ENCODE measurements at places on chromosomes 6 and 20.

DNA sequence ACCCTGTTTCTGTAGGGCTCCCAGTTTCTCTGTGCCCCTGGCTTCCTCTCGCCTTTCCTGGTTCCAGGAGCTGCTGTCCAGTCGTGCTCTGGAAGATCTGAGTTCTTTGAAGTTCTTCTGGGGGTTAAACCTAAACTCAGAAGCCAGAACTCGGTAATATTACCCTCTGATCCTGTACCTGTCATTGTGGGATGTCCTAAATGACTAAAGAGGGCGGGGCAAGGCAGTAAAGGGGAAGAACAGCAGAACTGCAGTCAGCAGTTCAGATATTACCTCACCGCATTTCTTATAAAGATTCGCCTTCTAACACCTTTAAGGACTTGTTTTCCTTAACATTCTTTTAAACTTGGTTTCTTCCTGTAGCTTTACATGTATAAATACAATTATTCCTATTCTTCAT is 63.9 kb downstream of the FAM120B start:
- DNase-seq: no peak

- no peak for DNase-seq
These were observed 97.5 kb downstream of the FAM120B start for GRCh38 chr6:170404036-170404435.

DNA sequence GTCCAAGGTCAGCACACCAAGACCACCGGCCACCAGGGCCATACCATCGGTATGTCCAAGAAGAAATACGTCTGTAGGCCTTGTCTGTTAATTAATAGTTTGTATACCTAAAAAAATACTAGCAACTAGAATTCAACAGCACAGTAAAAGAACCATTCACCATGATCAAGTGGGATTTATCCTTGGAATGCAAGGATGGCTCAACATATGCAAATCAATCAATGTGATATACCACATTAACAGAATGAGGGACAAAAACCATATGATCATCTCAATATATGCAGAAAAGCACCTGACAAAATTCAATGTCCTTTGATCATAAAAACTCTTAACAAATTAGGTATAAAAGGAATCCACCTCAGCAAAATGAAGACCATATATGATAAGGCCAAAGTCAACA is 24.4 kb downstream of the RPP40 start:
- DNase-seq: no peak

GRCh38 chr20:42855896-42856295 is 333.8 kb downstream of the PTPRT start:
- no peak for DNase-seq

- peak; percentile 53 for DNase-seq
These were observed 864 bp upstream of the BCLAF1 start for GRCh38 chr6:136290410-136291010.

GRCh38 chr20:32052778-32053362 is 828 bp downstream of the HCK start:
- no peak for DNase-seq

DNA sequence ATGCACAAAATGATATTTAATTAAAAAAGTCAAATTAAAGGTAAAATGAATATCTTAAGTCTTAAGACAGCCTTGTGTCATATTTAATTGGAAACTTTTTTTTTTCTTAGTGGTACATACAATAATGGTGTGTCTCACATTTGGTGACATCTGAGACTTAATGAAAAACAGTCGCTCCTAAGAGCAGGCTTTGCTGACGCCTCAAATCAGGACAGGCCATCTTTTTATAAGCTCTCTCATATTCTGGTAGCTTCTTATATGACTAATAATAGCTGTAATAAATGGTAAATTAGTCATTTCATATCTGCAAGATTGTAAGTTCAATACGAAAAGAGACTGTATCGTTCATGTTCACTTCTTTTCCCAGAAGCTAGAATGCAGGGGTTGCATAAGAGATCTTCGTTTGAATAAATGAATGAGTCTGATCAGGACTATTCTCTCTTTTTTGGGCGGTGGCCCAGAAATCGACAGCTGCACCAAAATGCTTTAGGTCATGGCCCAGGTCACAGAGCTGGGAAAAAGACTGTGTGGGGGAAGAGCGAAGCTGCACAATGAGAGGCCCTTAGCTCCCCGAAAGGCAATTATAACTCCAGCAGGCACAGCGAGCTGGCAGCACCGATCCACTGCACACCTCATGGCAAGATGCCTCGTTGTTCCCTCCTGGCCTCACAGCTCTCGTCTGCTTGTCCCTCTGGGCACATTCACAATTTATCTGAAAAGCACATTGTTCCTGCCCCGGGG is 69.4 kb downstream of the NRN1 start:
- no peak for DNase-seq

DNA sequence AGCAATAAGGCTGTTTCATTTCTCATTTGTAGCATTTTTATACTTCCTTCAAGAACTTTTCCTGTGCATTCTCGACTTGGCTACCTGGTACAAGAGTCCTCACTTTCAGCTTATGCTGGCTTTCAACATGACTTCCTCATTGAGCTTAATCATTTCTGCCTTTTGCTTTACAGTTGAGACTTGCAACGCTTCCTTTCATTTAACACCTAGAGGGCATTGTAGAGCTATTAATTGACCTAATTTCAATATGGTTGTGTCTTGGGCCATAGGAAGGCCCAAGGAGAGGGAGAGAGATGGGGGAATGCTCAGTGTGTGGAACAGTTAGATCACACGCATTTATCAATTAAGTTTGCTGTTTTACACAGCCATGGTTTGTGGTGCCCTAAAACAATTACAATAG is 37.2 kb downstream of the SLC22A2 start:
- DNase-seq: no peak

DNA sequence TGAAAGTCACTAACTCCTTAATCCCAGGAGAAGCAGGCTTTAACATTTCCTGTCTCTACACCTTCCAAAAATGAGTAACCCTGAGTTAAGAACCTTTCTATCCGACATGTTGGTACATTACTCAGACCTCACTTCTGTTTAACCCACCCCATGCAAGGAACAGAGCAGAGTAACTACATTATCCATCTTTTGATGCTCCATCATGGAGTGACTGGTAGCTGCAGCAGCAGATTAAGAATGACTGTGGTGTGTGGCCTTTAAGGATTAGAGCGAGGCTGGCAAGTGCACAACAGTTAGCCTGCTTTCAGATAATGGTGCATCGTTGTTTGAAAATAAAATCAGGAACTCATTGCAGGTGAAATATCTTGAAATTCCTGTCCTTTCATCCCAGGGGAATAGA is 2.0 kb downstream of the TRAF3IP2 start:
- no peak for DNase-seq

DNA sequence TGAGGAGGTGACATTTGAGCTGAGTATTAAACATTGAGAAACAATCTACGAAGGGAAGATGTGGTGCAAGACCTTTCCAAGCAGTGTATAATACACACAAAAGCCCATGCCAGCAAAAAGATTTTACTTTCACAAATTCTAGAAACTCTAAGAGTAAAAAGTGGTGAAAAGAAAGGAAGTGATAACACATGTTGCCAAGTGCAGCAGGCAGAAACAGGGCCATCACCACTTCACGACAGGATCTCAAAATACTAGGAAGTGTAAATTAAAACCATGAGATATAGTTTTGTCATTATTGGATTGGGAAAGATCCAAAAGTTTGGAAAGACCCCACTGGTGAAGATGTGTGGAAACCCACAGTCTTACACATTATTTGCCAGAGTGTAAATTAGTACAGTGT is 1.7 kb upstream of the ENTPD6 start:
- DNase-seq: no peak

GRCh38 chr6:35581633-35582032 is 68.9 kb upstream of the TULP1 start:
- DNase-seq: no peak

DNA sequence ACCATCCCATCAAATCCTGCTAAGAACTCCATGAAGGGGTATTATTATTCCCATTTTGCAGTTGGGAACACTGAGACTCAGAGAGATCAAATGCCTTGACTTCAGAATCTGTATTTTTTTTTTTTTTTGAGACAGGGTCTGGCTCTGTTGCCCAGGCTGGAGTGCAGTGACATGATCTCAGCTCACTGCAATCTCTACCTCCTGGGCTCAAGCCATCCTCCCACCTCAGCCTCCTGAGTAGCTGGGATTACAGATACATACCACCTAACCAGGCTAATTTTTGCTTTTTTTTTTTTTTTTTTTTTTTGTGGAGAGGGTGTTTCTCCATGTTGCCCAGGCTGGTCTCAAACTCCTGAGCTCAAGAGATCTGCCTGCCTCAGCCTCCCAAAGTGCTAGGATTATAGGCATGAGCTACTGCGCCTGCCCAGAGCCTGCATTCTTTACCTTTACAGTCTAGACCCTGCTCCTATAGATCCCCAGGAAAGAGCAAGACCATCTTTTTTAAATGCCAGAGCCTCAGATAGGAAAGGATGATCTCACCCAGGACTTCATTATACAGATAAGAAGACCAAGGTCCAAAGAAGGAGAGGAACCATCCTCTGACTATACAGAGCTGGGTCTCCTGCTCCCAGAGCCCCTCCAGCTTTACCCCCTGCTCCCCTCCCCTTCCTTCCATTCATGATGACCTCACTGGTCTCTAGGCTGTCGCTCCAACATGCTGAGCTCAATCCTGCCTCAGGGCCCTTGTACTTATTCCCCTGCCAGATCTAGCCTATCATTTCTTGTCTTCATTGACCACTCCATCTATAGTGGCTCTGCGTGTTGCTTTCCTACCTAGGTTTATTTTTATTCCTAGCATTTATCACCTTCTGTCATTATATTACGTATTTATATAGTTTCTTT is 138.6 kb downstream of the CEBPB start:
- no peak for DNase-seq

GRCh38 chr6:147825848-147826247 is 317.4 kb downstream of the SAMD5 start:
- DNase-seq: no peak

GRCh38 chr6:123515715-123516114 is 121.0 kb downstream of the TRDN start:
- DNase-seq: no peak

- no peak for DNase-seq
These were observed 20.3 kb downstream of the CST4 start for GRCh38 chr20:23668477-23668951.

GRCh38 chr20:37567331-37567665 is 39.6 kb upstream of the BLCAP start:
- no peak for DNase-seq

GRCh38 chr6:169800668-169801395 is 49.4 kb downstream of the ERMARD start:
- DNase-seq: no peak

DNA sequence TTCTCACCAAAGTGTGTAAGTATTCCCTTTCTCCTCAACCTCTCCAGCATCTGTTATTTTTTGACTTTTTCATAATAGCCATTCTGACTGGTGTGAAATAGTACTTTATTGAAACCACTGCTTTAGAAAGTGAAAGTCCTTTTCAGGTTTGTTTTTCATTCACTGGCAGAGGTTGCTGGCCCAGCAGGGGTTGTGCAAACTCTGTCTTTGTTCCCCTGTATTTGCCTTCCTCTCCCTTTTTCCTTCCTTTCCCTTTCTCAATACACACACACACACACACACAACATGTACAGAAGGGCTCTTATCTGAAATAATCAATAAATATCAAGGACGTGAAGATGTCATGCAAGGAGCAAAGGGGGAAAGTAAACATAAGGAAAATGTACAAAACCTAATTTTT is 99.8 kb downstream of the LY86 start:
- DNase-seq: no peak

- DNase-seq: no peak
These were observed 868 bp upstream of the SLC2A4RG start for GRCh38 chr20:63738687-63739129.

- no peak for DNase-seq
These were observed 12.8 kb downstream of the PI16 start for GRCh38 chr6:36967301-36967700.

DNA sequence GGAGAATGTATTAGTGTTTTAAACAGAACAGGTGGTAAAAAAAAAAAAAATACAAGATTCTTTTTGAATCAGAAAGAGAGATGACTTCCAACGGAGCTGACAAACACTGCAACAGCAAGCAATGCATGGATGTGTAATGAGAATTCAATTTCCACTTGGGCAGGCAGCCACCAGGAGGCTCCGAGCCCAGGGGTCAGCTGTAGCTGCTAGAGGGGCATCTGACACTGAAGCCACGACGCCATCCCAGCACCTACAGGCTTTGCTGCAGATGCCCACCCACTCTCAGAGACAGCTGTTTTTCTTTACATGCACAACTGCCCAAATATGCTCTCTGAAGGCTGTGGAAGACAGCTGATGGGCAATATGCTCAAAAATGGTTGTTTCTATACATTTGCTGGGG is 75.4 kb downstream of the ELOVL5 start:
- no peak for DNase-seq

GRCh38 chr6:77324866-77325265 is 138.4 kb downstream of the HTR1B start:
- no peak for DNase-seq

DNA sequence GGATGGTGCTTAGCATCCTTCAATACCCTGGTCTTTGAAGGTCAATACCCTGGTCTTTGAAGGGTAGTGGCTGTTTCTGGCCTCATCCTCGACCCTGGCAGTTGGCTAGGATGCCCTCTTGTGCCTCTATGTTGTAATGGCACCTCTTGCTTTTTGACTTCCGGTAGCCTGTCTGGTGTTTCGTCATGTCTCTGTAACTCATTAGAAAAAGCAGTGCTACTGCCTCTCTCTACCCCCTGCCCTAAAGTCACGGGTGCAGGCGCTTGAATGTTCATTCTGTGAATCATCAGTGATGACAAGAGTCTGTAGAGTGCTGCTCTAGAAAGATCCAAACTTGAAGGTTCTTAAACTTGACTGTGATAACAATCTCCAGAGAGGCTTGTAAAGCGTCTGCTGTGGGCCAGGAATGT is 28.3 kb downstream of the RSPO4 start:
- DNase-seq: no peak

DNA sequence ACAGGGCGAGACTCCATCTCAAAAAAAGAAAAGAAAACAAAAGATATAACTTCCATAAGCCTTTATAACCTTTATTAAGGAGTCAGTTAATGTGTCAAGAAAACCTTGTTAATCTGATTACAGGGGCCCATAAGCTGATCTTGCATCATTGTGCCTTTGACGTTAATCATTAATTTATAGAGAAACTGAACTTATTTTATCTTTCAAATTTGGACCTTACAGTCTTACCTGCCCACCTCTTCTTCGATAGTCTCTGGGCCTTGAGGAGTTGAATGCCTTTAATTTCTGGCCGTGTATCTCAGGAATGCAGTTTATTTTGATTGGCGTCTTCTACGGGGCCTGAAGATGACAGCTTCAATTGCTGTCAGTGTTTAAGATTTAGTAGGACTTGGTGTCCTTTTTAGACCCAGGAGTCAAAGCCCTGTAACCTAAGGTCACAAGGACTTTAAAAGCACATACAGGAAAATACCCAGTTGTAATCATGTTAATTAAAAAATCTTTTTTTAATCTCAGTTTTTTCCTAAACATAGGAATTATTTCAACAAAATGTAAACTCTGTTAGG is 5.8 kb downstream of the ACOT13 start:
- DNase-seq: no peak

DNA sequence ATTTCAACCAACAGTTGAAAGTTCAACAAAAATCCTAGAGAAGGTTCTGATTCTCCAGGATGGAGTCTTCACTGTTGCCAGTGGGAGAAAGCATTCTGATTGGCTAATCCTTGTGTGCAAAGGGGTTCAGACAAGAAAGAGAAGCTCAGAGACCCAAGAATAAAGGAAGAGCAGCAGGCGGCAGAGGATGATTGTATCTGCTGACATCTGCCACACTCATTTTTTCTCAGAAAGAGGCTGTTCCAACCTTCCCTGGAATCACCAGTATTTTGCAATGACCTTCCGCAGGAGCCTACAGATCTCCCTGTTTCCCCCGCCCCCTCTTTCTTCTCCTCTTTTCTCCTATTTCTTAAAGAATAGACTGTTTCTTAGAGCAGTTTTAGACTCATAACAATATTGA is 376.7 kb downstream of the CDH26 start:
- no peak for DNase-seq

Data from stimulated activated CD8-positive, alpha-beta memory T cell treated with anti-CD3 and anti-CD28 coated beads, Interleukin-4, amount 100 ng/mL, for 1 hour (primary cell).